CD4-positive, alpha-beta T cell treated with Interleukin-17A for 1 hour (primary cell): ENCODE measurements at places on chromosomes 12 and 14.

DNA sequence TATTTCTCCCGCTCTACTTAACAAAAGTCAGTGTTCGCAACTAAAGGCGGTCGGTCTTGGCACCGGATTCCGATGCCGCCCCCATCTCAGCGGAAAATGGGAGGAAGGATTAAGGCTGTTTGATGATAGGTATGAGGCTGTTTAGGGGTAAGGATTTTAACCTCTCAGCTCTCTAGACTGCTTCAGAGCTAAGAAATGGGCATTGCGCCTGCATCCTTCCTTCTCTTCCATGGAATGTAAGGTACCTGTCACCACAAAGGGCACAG lies 1.4 kb downstream of the COCH start:
- DNase-seq, result no peak

GRCh38 chr12:109545826-109546225 lies 27.5 kb downstream of the MMAB start:
- no peak for DNase-seq

GRCh38 chr12:11795192-11795912 lies 145.9 kb downstream of the ETV6 start:
- no peak for DNase-seq

DNA sequence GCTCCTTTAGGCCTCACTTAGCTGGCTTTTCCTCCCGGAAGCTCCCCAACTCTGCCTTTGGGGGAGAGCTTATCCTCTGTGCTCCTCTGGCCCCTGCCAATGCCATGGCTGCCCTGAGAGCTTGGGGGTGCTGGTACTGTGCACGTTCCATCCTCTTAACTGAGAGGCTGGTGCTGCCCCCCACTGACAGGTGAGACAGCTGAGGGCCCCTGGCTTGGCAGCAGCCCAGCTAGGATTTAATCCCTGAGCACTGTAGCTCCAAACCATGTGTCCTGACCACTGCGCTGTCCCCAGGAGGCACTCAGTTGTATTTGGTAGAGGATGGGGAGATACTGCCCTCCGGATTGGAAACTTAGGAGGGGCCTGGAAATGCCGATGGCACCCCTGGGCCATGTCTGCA lies 46.1 kb downstream of the UBE3B start:
- DNase-seq, result no peak

DNA sequence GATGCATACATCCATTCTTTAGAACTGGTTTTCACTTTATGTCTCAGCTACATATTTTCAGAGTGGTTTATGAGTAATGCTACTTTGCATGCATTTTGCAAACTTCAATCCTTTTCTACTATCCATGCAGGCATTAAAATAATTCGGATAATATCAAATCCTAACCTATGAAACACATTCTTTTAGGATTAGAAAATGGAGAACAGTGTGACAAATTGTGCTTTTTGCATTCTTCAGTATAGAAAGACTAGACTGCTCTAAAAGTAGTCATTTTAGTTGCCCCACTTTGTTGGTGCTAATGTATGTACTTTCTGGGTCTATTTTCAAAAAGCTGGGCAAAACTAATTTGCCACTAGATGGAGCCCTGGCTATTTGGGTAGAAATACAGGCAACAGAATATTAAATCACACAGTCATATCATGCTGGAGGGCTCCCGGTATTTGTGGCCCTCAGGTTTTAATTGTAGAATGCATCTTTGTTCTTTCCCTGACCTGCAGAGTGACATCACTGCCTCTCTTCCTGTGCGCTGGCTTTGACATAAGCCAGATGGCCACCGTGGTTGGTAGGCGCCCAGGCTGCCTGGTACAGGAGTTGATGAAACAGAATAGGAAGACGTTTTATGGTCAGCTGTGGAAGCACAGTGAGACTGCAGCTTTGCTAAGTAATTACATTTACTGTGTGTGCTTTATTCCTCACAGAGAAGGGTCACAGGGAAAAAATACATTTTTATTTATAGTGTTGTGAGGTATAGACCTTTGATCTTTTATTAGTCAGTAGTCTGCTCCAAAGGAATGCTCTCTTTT lies 28.1 kb downstream of the MSRB3 start:
- DNase-seq, result no peak

DNA sequence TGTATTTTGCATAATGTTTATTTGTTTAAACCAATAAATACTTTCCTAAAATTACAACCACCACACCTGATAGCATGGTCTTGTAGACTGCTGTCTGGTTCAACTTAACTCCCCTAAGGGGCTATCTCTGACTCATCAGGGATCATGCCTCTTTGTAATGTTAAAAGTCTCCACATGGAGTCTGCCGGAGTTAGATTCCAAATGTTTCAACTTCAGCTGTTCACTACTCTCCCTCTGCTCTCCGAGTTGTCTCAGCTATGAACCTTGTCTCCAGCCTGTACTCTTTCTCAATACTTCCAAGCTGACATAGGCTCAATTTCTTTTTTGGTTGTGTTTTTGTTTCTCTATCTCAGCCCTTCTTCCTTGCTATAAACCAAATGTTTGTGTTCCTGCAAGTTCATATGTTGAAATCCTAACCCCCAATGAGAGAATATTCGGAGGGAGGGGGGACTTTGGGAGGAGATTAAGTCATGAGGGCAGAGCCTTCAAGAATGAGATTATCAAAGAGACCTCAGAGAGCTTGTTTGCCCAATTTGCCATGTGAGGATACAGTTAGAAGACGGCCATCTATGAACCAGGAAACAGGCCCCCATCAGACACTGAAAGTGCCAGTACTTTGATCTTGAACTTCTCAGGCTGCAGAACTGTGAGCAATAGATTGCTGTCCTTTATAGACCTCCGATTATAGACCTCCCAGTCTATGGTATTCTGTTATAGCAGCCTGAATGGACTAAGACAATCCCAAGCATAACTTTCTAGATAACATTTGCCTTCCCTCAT lies 858.2 kb downstream of the VRK1 start:
- DNase-seq, result no peak

GRCh38 chr12:54195080-54195736 lies 6.4 kb upstream of the SMUG1 start:
- no peak for DNase-seq

DNA sequence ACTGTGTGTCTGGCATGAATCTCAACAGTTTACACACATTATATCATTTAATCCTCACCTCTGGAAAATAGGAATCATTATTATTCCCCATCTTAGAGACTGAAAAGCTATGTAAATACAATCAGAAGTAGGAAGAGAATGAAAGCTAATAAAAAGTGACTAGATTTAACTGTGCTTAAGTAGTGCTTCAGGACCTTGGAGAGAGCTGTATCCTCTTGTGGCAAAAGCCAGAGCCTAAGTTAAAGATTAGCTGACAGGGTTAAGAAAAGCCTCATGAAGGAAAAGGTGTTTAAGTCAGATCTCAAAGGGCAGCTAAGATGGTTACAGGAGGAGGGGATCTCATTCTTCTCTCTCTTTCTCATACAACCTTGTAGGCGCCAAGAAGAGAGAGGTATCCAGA lies 65.3 kb upstream of the TMEM233 start:
- no peak for DNase-seq

- peak; percentile 69 for DNase-seq
Observed at GRCh38 chr14:104795781-104796686, 486 bp upstream of the AKT1 start.

DNA sequence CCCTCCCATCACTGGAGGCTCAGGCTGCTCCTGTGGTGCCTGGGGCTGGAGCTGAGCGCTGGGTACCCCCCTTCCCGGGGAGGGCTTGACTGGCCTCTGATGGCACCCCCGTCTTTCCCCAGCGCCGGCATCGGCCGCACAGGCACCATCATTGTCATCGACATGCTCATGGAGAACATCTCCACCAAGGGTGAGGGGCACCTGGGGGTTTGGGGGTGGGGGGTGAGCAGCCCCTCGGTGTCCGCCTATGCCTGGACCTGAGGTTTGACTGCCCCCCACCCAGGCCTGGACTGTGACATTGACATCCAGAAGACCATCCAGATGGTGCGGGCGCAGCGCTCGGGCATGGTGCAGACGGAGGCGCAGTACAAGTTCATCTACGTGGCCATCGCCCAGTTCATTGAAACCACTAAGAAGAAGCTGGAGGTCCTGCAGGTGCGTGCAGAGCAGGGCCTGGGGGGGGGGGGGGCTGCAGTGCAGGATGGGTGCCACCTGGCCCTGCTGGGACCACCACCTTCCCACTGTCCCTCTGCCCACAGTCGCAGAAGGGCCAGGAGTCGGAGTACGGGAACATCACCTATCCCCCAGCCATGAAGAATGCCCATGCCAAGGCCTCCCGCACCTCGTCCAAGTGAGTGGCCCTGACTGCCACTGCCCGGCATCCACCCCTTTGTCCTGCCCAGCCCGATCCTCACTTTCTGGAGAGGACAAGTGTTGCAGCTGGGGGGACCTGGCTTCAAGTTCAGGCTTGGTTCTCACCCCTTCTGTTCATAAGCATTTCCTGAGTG lies 8.8 kb downstream of the PTPN6 start:
- no peak for DNase-seq

DNA sequence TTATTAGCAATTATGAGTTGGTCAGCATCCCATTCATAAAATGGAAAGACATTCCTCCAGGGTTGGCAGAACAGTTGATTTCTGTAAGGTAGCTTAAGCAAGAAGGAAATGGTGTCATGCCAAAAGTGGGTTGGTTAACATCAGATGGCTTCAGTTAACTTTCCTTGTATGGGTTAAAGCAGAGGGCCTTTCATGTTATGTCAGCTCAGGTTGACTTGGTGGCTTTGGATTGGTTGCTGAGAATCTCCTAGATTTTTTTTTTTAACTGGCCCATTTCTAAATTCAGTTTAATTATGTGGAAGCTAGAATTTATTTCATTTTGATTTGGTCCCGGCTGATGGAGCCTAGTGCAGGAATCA lies 87.8 kb downstream of the BBS10 start:
- no peak for DNase-seq

- DNase-seq, result peak; percentile 64
Observed at GRCh38 chr14:41749429-41749828, 142.8 kb downstream of the LRFN5 start.

- DNase-seq, result no peak
Observed at GRCh38 chr14:33441633-33442032, 503.0 kb downstream of the NPAS3 start.

GRCh38 chr12:32248441-32249140 lies 141.9 kb downstream of the BICD1 start:
- no peak for DNase-seq

- no peak for DNase-seq
Observed at GRCh38 chr14:48391661-48392060, 716.3 kb upstream of the MDGA2 start.

DNA sequence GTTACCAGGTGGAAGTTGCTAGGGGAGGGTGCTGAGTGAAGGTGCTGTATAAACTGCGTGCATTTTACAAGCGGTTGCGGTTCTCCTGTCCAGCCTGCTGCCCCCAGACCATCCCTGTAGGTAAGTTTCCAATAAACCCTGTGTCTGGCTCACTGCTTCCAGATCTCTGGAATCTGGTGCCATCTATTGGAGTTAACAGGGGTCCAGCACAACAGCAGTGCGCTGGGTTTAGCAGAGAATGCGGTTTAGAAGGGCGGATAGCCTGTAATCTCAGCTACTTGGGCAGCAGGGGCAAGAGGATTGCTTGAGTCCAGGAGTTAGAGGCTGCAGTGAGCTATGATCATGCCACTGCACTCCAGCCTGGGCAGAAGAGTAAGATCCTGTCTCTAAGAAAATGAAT lies 4.9 kb downstream of the AACS start:
- DNase-seq, result no peak

GRCh38 chr12:110720516-110720915 lies 22.2 kb downstream of the PPP1CC start:
- no peak for DNase-seq

DNA sequence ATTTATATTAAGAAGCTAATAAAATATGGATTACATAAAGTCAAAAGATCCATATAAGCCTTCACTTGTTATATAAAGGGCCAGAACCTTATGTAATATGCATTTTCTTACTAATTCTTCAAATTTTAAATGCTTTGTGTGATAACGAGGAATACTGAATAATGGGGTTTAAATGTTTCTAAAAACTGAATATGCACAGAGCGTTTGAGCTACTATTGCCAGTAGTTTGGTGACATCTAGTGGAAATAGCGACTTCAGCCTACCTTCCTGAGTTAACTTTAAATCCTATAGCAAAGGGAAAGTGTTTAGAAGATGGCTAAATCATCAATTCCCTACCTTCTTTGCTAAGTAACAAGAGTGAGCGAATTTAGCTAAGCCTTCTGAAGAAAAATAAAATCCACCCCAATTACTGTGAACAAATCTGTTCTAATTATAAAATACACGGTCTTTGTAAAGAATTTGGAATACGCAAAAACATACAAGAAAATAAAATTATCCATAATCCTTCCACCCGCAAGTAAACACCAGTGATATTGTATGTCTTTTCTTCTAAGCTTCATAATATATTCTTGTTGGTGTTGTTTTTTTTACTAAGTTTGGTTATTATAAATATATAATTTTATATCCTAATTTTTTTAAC lies 115.5 kb upstream of the G2E3 start:
- DNase-seq, result no peak

DNA sequence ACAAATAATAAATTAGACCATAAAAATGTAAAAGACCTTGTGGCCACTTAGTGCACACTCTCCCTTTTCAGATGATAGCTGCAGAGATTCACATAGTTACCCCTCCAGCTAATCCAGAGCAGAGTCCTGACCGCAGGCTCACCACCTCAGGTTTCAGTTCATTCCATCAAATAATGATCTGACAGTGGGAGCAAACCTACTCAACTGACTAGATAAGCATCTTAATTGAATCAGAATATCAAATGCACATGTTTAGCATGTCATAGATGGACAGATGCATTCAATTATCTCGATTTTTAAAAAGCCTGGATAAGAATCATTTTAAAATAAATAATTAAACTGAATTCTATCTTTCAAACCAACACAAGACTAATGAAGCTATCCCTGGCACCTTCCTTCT lies 242.3 kb upstream of the PDZRN4 start:
- DNase-seq, result no peak

DNA sequence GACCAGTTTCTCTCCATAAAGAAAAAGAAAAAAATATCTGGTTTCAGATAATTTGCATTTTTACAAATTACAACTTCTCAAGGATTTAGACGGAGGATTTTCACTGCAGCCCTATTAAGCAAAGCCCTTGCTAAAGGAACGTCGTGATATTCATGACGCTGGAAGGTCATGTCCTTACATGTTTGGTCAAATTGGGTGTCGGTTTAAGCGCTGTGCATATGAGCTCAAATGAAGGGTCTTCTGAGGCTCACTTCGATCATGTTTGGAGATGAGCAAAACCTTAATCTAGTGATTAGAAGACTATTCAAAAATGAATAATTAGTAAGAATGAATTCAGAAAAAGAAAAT lies 67.3 kb upstream of the USP15 start:
- no peak for DNase-seq

DNA sequence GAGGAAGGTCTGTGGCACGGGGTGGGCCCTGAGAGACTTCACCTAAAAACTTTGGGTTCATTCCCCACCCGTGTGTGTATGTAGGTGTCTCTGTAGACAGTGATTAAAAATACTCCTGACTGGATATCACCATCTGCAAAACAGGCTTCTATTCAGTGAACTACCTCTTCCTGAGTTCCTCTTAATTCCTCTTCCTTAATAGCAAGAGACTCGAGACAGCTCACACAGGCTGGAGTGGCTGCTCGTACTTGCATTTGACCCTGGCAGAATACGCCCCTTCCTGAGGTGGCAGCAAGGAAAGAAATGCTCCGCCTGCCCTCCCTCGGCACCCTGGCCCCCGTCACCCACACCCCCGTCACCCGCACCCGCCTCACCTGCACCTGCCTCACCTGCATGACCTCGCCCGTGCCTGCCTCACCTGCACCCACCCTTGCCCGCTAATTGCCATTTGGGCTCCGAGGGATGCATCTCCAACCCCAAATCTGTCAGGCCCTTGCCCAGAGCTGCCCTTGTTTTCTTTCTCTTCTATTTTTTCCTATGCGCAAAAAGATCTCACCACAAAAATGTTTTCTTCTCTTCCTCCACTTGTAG lies 90.0 kb downstream of the FBXL14 start:
- DNase-seq, result no peak
